ENCODE measurements at places on chromosomes 3 and 15.

- DNase-seq = no peak
These were observed 86.1 kb downstream of the UNC13C start for GRCh38 chr15:54064365-54064764.

DNA sequence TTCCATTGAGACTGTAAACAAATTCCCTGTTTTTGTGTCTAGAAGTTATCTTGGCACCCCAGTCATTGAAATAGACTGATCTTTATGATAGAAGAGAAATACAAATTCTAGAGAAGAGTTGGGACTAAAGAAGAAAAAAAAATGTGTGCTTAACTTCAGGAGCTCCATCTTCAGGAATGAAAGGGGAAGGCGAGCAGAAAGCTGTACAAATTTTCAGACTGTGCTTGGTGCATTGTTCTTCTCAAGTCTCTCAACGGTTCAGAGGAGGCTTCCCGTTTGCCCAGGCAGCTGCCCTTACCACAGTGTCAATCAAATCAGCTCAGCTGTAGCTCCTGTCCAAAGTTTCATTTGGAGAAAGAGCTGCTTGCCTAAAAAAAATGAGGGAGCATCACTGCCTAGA lies 41.7 kb downstream of the OXSM start:
- no peak for DNase-seq

DNA sequence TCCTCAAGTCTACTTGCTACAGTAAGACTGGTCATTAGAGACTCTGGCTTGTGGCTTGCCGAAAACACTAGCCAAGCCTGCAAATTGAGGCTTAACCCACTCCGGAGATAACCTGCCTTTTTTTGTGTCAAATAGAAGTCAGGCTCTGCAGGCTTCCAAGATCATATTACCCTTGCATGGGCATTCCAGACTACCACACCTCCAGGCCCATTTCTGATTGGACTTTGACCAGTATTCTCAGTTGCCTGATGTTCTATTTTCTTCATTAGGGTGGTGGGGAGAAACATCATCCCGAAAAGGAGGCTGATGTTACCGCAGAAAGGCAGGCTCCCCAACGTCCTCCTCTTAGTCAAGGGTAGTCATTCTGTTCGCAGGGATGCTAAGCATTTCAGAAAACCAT lies 68.1 kb upstream of the FOXP1 start:
- DNase-seq = no peak

DNA sequence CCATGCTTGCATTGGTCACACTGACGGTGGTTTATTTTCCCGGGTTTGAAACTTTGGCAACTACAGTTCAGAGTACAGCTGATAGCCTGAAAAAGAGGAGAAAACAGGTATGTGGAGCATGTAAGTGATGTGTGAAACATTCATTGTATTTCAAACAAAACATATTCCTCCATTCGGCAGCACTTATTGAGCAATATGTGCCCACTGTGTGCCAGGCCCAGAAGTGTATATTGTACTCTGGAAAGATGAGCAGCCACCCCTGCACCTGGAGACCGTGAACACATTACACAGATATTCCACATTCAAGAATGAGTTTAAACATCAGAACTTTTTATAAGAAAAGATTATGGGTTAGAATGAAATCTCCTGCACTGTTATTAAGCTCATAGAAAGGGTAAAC lies 16.3 kb downstream of the BNC1 start:
- no peak for DNase-seq

DNA sequence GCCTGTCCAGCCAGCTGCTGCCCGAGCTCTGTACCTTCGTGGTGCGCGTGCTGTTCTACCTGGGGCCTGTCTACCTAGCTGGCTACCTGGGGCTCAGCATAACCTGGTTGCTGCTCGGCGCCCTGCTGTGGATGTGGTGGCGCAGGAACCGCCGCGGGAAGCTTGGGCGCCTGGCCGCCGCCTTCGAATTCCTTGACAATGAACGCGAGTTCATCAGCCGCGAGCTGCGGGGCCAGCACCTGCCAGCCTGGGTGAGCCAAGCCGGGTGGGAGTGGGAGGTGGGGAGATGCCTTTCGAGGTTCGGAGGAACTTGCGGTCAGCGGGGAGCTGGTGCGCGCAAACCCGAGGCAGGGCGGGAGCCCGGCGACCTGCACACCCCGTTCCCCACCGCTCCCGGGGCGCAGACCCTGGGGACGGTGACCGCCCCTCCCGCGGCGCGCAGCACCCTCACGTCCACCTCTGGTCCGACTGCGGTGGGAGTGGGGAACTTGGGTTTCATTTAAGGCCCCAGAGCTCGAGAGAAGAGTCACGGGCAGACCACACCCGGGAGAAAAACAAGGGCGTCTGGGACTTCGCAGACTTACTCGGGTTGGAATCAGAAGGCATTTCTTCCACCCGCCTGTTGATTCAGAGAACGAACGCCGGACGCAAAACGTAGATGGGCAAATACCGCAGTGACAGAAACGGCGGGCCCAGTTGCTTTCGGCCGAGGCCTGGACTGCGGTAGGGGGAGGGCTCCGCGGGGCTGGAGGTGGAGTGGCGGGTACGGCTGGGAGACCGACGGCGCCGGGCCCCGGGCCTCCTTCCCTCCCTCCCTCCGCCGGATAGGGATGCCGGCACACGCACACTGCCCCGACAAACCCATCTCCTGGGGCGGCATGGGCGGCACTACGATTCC lies 708 bp downstream of the ESYT3 start:
- DNase-seq = peak; percentile 19
